ENCODE measurements at places on chromosomes 5 and 9. TPM values are rescaled to one million over a fixed set of nuclear protein-coding genes. Genes with fewer than 3 reads are reported as not detected.

Gene CHMP5
- total RNA-seq: 164 TPM

Gene PROB1
- not detected for total RNA-seq

Gene PDE8B
- not detected for total RNA-seq

Gene ZNF879
- 0.76 TPM for total RNA-seq

Gene GABRA1
- total RNA-seq: 2.4 TPM

Gene SPEF2
- 5.0 TPM for total RNA-seq

Gene SHOC1
- total RNA-seq: 1.5 TPM

Data from H4 (cell line).